Ecto neural progenitor cell (in vitro differentiated cells): ENCODE measurements at places on chromosomes 5 and 9.

DNA sequence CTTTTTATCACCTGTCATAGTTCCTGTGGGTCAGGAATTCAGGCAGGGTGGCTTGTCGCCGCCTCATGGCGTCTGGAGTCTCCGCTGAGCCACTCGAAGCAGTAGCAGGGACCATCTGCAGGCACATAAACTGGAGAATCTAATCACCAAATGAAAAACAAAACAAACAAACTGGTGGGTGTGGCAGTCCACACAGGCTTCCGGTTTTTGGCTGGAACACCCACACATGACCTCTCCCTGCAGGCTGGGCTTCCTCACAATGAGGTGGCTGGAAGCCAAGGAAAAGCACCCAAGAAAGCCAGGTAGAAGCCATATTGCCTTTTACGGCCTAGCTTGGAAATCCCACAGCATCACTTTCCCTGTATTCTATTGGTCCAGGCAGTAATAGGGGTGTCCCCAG lies 197.0 kb downstream of the SYK start:
- DNase-seq, result no peak

DNA sequence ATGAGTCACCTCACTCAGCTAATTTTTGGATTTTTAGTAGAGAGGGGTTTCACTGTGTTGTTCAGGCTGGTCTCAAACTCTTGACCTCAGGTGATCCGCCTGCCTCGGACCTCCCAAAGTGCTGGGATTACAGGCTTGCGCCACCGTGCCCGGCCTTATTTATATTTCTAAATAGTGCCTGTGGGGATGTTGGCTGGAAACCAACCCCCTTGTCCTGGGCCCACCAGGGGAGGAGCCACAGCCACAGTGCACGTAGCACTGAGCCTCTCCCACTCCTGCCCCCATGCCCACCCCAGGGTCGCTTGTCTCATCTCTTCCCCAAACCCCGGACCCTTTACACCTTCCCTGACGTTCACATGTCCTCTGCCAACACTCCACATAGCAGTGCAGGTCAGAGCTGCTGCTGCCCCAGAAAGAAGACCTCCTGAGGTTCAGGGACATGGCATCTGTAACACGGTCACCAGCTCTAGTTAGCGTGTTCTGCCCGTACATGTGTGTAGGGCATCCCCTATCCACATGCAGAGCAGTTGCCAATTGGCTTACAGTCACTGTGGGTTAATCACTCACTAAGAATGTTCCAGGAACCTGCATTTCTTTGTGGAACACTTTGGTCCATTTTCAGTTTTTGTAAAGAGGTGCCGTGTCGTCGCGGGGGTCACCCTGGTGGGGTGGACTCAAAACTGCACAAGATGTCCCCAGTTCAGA lies 10.2 kb upstream of the MRPS2 start:
- no peak for DNase-seq

GRCh38 chr9:96115836-96116235 lies 186.1 kb downstream of the HSD17B3 start:
- DNase-seq, result no peak

GRCh38 chr9:1658661-1659362 lies 356.3 kb upstream of the SMARCA2 start:
- DNase-seq, result no peak

DNA sequence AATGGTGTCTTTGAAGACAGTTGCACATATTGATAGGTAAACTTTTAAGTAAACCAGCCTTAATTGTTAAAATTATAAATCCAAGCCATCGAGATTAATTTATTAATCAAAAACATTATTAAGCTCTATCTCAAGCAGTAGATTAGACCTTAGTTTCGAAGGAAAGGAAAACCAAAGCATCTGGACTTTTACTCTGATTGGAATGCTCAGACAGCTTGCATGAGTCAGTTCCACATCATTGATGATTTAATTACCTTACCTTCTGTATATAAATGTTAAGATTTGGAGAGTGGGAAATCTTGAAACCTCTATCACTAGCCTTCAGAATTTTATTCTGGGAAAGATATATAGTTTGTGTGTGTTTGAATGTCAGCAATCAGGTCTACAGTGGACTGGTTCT lies 23.9 kb downstream of the DCP2 start:
- DNase-seq, result no peak

GRCh38 chr5:66967826-66968262 lies 228.8 kb downstream of the CD180 start:
- no peak for DNase-seq

GRCh38 chr9:112487799-112488340 lies 1.2 kb downstream of the KIAA1958 start:
- no peak for DNase-seq

DNA sequence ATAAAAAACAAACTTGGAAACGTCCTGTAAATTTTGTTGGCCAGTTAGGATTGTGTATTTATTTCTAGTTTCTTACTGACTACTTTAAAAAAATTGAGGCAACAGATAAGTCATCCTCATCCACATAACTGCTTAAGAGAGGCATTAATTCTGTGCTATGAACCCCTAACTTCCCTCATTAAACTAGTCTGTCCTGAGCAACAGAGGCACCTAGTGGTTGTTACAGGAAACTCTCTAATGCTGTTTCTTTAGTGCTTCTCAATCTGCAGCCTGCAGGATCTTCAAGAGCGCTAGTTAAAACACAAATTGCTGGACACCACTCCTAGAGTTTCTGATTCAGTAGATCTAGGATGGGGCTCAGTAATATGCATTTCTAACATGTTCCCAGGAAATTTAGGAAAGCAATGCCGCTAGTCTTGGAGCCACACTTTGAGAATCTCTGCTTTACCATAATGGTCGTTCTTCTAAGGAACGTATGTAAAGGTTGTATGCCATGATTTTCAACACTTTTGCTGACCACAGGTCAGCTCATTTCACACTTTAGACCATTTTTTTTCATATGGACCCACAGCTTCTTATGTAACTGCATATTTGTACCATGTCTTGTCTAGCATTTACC lies 410.1 kb upstream of the SMARCA2 start:
- DNase-seq, result no peak

- peak; percentile 70 for DNase-seq
These were observed 25.7 kb downstream of the CDKN2A start for GRCh38 chr9:21968331-21969010.

DNA sequence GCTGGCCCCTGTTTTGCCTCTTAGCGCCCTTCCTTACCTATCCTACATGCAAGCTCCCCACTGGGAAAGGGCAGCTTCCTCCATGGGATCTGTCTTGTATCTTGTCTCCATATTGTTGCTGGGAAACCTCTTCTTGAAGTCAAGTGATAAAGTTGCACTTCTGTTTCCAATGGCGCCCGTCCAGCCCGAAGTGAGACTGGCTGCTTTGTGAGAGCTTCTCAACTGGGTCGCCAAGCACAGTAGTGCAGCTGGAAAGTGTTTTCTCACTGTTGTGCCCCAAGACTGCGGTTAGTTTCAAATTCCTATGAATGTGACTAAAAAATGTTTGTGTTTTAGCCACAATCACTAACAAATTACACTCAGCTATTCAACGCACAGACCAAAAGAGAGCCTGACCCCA lies 506.6 kb upstream of the MPDZ start:
- DNase-seq, result no peak

GRCh38 chr9:105198023-105198422 lies 46.4 kb upstream of the SLC44A1 start:
- no peak for DNase-seq

GRCh38 chr9:73280113-73280512 lies 128.4 kb downstream of the ANXA1 start:
- no peak for DNase-seq

DNA sequence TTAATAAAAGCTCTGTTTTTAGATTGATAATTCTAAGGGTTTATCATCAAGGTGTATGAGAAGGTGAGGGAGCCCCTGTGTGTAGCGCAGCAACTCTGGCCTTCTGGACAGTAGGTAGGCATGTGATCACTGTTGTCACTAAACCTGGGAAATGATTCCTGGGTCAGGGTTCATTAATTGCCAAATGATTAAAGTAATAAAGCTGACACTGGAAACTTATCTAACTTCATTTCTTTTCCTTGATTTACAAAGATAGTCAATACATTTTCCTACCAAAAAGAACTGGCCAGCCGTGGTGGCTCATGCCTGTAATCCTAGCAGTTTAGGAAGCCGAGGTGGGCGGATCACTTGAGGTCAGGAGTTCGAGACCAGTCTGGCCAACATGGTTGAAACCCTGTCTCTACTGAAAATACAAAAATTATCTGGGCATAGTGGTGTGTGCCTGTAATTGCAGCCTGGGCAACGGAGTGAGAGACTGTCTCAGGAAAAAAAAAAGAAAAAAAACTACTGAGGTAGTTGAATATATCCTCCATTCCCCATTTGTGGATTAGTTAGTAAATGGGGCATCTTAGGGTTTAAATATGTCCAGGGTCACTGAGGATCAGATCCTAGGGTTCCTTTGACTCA lies 2.4 kb downstream of the EHMT1 start:
- no peak for DNase-seq

GRCh38 chr9:92140074-92140753 lies 25.0 kb upstream of the SPTLC1 start:
- peak; percentile 93 for DNase-seq

GRCh38 chr5:112684737-112685136 lies 52.9 kb upstream of the APC start:
- DNase-seq, result no peak

DNA sequence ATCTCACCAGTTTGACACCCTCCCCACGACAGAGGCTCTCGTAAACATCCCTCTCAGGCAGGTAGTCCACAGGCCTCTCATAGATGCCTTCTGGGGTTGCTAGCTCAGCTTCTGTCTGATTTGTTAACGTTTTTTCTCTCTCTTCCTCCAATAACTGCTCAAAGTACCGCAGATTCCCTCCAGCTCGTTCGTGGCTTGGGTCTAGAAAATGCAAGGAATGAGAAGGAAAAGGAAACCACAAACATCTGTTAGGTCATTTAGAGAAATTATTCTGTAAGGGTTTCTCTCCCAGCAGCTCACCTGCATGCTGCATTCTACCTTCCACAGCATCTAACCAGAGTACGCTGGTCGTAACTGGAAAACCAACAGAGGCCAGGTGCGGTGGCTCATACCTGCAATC lies 18.5 kb downstream of the P4HA2 start:
- no peak for DNase-seq

- no peak for DNase-seq
These were observed 12.8 kb downstream of the PDLIM4 start for GRCh38 chr5:132270335-132270665.

GRCh38 chr5:172940268-172941066 lies 18.8 kb upstream of the RPL26L1 start:
- no peak for DNase-seq

DNA sequence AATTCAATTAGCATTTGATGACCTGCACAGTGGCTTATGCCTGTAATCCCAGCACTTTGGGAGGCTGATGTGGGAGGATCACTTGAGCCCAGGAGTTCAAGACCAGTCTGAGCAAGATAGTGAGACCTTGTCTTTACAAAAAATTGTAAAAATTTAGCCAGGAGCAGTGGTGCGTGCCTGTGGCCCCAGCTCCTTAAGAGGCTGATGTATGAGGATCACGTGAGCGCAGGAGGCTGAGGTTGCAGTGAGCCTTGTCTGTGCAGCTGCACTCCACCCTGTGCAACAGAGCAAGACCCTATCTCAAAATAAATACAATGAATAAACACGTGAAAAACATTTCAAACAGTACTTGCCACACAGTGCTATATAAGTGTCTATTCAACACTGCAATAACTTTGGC lies 4.2 kb downstream of the ABCA1 start:
- no peak for DNase-seq

- no peak for DNase-seq
These were observed 558.5 kb downstream of the EFNA5 start for GRCh38 chr5:107112216-107112615.

DNA sequence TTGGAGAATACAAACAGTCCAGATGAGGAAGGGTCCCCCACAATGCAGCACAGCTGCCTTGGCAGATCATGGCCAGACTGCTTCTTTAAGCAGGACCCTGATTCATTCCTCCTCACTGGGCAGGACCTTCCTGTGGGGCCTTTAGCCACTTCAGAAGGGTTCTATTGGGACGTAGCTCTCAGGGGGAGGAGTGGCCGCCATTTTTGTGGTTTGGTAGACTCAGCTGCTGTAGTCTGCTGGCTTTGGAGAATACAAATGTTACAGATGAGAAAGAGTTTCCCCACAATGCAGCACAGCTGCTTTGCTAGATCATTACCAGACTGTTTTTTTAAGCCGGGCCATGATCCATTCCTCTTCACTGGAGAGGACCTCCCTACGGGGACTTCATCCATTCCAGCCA lies 57.4 kb downstream of the TMEM38B start:
- DNase-seq, result no peak

DNA sequence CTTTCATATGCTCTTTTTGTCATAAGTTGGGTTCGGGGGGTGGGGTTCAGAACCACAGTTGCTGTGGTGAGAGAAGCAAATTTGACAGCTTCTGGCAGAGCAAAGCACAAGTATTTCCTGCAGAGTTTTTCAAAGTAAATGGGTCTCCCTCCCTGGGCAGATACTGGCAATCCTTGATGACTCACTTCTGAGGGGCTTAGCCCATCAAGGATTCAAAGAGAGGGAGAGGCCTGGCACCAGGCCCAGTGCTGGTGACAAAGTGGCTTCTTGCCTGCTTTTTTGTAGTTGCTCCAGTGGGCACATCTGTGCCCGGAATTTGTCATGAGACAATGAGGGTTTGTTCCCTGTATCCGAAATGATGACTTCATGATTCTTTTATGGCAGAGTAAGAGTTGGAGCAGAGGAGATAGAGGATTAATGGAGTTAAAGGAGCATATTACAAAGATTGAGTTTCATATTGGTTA lies 46.6 kb upstream of the TNC start:
- DNase-seq, result no peak

GRCh38 chr5:99674101-99674500 lies 745.3 kb upstream of the CHD1 start:
- DNase-seq, result no peak

GRCh38 chr9:36423206-36423605 lies 23.1 kb upstream of the RNF38 start:
- DNase-seq, result no peak

DNA sequence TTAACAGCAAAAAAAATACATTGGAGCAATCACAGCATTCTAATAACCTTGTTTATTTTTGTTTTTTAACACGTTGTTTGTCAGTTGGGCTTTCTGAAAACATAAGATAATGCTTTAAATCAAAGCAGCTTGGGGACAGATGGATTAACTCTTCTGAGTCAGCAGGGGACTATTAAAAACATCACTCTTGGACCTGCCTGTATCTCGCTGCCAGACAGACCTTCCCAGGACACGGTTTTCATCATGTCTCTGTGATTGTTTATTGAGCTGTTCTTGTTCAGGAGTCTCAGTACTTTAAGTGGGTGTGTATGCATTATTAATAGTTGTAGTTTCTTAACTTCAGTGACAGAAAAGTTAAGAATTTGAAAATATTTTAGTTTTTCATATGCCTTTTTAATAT lies 173.2 kb downstream of the SH3GL2 start:
- DNase-seq, result no peak

DNA sequence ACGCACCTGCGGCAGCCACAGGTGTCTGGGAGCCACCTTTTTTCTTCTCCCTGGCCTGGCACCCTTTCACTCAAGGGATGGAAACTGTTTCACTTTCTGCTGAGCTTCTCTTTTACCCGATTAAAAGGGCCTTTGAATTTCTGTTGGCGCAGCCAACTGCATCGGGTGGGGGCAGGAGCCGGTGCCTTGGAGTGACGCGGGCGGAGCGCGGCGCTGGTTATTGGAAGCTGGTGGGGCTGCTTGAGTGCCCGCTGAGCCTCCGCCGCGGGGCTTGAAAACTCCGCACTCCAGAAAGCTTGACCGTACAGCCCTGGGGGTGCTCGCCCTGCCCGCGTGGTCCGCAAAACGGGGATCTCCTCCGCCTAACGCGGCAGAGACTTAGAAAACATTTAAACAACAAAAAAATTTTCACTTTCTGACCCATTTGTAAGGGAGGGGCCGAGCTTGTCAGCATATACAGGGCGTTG lies 52.0 kb upstream of the TJP2 start:
- peak; percentile 78 for DNase-seq

- no peak for DNase-seq
These were observed 64.5 kb downstream of the STARD4 start for GRCh38 chr5:111447822-111448221.
